ENCODE measurements at places on chromosomes 2 and 18.

GRCh38 chr18:76528477-76529432 lies 33.7 kb upstream of the ZNF516 start:
- DNase-seq: no peak

- DNase-seq: no peak
These were observed 82.1 kb downstream of the TMEM182 start for GRCh38 chr2:102843764-102844443.

GRCh38 chr2:16134436-16135165 lies 194.3 kb downstream of the MYCN start:
- no peak for DNase-seq

GRCh38 chr2:33673937-33674336 lies 74.8 kb upstream of the FAM98A start:
- DNase-seq: no peak

DNA sequence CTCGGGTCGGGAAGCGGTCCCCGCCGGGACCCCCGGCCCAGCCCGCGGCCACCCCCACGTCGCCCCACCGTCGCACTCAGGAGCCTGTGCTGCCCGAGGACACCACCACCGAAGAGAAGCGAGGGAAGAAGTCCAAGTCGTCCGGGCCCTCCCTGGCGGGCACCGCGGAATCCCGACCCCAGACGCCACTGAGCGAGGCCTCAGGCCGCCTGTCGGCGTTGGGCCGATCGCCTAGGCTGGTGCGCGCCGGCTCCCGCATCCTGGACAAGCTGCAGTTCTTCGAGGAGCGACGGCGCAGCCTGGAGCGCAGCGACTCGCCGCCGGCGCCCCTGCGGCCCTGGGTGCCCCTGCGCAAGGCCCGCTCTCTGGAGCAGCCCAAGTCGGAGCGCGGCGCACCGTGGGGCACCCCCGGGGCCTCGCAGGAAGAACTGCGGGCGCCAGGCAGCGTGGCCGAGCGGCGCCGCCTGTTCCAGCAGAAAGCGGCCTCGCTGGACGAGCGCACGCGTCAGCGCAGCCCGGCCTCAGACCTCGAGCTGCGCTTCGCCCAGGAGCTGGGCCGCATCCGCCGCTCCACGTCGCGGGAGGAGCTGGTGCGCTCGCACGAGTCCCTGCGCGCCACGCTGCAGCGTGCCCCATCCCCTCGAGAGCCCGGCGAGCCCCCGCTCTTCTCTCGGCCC lies 13.6 kb downstream of the SPEG start:
- no peak for DNase-seq

DNA sequence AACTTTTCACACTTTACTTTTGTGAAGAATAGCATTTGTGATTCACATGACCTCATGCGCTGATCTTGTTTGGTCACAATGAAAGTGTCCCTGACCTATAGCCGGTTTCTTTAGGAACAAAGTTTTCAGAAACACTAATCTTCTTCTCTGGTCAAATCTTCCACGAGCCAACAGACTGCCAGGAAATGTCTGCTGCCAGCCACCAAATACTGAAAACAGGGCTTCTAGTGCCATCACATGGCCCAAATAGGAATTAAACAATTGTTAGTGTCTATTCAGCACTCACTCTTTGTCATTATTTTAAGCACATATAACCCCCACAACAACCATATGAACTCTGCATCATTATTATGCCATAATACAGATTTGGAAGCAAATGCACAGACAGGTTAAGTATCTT lies 286.5 kb upstream of the SYT4 start:
- DNase-seq: no peak

DNA sequence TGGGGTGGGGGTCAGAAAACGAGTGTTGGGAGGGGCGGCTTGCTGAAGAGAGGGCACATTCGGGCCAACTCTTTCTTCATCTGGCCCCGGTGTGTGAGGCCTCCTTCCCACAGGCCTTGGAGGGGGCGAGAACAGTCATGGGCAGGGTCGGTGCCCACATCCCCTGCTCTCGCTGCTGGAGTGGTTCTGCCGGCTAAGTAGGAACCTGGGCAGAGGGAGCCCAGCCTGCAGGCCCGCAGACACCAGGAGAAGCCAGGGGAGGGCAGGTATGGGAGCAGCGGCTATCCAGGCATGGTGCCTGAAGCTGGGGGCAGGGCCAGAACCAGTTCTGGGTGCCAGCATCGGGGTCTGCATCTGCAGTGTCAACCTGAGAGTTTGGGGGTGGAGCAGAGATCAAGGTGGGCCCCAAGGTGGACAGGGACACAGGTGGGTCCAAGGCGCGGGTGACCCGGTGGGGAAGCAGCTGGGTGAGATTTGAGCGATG lies 46.6 kb upstream of the HPCAL1 start:
- no peak for DNase-seq

GRCh38 chr2:9215680-9216079 lies 9.1 kb downstream of the ASAP2 start:
- DNase-seq: no peak

DNA sequence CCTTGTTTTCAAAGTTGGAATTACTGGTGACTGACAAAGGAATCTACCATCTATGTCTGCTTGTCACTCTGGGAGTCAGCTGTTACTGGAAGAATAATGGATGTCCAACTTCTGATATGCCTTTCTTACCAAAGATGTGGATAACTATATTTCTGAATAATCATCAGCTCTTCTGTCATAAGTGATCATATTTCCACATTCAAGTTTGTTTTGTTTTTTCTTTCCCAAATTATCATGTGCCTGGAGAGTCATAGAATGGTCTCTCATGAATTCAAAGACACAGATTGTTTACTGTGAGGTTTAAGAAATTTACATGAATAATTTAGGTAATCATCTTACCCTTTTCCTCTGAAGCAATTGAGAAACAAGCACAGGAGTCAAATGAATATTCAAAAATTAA lies 986.7 kb upstream of the CDH2 start:
- no peak for DNase-seq

DNA sequence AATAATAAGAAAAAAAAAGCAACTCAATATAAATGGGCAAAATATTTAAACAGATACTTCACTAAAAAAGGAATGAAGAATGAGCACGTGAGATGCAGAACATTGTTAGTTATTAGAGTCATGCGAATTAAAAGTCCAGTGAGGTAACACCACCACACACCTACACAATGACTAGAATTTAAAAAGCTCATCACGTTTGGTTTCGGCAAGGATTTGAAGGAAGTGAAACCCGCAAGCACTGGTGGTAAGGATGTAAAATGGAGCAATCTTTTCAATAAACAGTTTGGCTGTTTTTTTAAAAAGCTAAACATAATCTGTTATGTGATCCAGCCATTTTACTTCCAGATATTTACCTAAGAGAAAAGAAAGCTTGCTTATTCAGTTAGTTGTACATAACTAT lies 1181.6 kb upstream of the CELF4 start:
- DNase-seq: no peak

- no peak for DNase-seq
These were observed 110.9 kb downstream of the PTRHD1 start for GRCh38 chr2:24682304-24682703.

DNA sequence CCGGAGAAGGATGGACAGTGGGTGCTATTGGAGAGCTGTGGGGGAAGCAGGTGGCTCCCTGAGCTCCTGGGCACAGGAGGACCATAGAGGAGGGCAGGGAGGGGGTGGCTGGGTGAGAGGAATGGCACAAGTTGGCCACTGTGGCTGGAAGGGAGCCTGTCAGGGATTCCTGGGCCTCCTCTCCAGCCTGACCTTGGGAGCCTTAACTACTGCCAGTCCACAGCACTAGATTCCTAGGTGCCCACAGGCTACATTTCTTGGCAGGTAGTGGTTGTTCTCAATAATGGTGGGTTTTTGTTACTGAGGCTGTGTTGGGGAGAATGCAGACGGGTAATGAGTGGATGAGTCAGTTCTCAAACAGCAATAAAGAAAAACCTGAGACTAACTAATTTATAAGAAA lies 26.0 kb downstream of the EFHD1 start:
- no peak for DNase-seq

DNA sequence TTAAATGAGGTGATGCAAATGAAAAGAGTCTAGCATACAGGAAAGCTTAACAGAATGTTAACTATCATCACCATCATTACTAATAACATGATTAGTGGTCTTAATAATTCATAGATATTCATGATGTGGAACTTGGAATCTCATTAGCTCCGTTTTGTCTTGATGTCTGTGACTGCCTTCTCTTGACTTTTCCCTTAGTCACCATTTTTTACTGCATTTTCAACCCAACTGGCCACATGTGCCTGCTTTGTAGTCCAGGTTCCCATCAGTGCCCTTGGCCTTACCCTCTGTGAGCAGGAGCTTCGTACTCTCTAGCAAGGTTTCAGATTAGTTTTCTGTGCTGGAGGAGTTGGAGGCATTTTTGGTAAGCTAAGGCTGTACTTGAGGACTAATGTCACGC lies 47.0 kb downstream of the RAB31 start:
- DNase-seq: no peak

- no peak for DNase-seq
These were observed 1730.8 kb upstream of the CELF4 start for GRCh38 chr18:39296293-39296888.

DNA sequence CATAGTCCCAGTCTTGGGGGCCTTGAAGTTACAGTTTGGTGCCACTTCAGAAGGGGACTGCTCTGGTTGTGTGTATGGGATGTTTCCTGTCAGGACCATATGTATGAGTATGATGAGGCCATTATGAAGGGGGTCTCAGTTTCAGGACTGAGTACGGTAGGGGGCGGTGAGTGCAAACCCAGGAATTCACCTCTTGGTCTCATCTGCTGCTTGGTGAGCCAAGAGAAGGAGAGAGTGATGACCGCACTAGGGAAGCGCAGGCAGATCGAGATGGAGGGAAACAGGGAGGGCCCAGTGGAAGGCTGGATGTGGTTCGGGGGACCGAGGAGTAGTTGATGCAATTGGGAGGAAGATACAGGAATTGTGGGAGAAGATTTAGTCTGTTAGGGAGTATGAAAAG lies 28.5 kb downstream of the DCDC2C start:
- DNase-seq: no peak

- no peak for DNase-seq
These were observed 294.9 kb upstream of the CYRIA start for GRCh38 chr2:16960579-16960978.

DNA sequence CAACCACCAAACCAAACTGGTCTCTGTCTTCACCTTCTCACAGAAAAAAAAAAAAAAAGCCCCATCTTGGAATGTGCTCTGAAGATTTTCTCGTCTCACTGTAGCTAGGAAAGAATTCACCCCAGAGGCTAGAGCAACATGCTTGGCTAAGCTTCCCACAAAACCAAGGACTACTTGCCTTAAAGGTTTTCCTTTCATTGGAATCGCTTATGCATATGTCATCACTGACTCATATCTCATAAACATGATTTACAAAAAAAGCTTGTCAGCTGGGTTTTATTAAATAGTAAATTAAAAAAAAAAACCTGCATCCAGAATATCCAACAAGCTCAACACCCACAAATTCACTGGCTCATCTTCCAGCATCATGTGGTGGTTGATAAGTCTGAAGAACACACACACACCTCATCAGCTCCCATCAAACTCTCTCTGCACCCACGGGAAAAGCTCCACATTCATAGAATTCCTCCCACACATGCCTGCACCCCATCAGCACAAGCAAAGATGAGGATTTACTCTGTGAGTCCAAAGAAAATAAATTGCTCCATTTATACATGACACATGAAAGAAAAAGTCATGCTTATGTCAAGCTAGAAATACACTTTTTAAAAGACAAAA lies 182.0 kb upstream of the TRIB2 start:
- DNase-seq: no peak

DNA sequence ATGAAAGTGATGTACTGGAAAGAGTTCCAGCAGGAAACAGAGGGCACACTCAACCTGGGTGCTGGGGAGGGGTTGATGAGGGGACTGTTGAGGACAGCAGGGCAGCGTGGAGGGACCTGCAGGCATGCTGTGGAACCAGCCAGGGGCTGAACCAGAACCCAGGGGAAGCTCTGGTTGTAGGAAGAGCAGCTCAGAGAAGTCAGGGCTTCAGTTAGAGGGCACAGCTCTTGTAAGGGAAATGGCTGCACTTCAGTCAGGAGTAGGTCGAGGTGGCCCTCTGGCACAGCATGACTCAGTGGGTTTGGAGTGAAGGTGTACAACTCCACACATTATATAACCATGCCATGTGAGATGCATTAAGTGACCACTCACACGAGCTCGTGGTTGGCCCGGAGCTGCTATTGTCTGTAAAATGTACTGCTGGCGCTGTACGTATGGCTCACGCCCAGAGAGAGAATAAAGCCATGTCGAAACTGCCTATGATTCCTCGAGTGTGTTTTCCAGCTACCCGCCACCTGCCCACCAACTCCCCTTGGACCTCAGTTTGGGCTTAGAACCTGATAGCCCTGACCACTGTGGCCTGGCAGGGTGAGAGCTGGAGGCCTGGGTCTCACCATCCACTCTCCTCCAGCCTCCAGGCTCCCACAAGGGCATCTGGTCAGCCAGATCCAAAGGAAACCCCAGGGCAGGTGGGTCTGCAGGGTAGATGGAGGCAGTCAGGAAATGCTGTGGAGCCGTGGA lies 136.5 kb upstream of the HS6ST1 start:
- no peak for DNase-seq

DNA sequence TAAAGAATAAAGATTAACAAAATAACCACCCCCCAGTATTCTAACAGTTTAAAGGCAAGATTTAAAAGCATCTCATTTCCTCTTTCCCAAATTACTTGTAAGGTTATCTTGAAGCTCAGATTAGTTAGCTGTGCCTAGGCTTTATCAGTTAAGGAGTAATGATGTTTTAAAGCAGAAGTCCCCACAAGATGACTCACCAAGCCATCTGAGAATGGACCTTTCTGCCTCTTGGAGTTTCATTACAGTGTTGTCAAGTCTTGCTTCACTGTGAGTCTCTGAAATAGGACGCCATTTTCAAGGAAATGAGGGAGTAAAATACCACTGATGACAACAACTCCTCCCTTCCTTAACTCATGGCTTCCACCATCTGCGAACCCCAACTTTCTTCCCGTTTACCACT lies 35.9 kb downstream of the ZNF385B start:
- DNase-seq: no peak

- DNase-seq: no peak
These were observed 485.2 kb downstream of the PTPRM start for GRCh38 chr18:8052237-8052701.

- DNase-seq: peak; percentile 18
These were observed 64.4 kb downstream of the TRABD2A start for GRCh38 chr2:84816426-84817026.

GRCh38 chr2:23692263-23692662 lies 234.7 kb downstream of the ATAD2B start:
- no peak for DNase-seq

- no peak for DNase-seq
These were observed 14.6 kb downstream of the SLC4A3 start for GRCh38 chr2:219642069-219642454.

GRCh38 chr2:97911206-97911921 lies 84.4 kb downstream of the TMEM131 start:
- no peak for DNase-seq

- DNase-seq: no peak
These were observed 124.9 kb upstream of the ZNF236 start for GRCh38 chr18:76697441-76697901.

- DNase-seq: no peak
These were observed 144.2 kb upstream of the NABP1 start for GRCh38 chr2:191533693-191534180.

GRCh38 chr2:152405206-152406118 lies 70.5 kb downstream of the FMNL2 start:
- DNase-seq: no peak

Data from GM18507 (cell line).